NAMALWA (cell line): ENCODE measurements at places on chromosomes 12 and 14.

GRCh38 chr12:124884587-124885438, 21.1 kb upstream of the SCARB1 start:
- peak; percentile 97 for DNase-seq

GRCh38 chr12:1083889-1084262, 92.9 kb downstream of the ERC1 start:
- DNase-seq = peak; percentile 77

- DNase-seq = no peak
These were observed 83.0 kb downstream of the DENND5B start for GRCh38 chr12:31507966-31508365.

DNA sequence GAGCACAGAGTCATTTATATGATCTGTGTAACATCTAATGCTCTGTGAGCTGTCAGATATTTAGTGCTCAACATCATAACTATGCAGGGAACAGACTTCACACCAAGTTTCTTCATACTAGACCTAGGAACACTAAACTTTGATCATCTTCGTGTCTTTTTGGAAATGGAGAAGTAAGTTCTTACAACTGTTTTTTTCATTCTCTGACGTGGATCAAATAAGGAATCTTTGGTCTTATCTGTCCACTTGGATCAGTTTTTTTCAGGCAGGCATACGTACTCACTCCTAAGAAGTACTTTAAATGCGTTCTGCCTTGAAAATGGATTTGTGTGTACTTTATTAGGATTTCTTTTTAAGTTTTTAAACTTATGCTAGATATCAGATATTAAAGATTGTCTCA, 191.0 kb downstream of the FBXL14 start:
- no peak for DNase-seq

GRCh38 chr14:103628221-103628683, 759 bp upstream of the KLC1 start:
- DNase-seq = no peak

- peak; percentile 76 for DNase-seq
These were observed 2.4 kb upstream of the NAB2 start for GRCh38 chr12:57086493-57087009.

DNA sequence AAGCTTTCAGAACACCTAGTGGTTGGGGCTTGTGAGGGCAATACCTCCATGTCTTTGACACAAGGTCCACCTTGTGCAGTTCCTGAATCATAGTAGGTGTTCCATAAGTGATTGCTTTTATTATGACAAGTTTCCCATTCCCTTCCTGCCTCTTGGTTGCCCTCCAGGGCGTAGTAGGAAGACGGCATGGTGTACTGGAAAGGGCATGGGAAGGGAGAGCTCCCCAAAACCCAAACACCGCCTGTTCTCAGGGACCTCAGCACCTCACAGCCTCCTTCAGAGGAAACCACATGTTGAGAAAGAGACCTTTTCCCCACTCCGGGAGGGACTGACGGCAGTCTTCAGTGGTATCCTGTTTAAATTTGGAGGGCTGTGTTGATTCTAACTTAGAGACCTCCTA, 21.1 kb downstream of the EVL start:
- no peak for DNase-seq

- DNase-seq = no peak
These were observed 70.5 kb downstream of the LMNTD1 start for GRCh38 chr12:25482625-25483024.

- DNase-seq = no peak
These were observed 57.7 kb downstream of the ADGRD1 start for GRCh38 chr12:131011165-131012079.

DNA sequence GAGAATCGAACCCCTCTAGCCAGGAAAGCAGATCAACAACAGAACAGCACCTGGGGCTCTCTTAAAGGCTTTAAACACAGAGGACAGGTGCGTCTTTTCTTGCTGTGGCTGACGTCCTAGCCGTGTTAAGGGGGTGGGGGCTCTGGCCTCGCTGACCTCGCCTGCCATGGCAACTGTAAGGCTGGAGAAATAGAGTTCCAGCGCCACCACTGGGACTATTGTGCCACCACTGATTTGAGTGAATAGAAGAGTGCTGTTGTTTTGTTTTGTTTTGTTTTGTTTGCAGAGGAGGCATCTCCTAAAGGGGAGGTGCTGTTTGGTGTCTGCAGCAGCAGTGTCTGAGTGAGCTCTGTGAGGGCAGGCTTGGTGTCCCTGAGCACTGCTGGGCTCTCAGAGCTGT, 34.2 kb upstream of the PRMT8 start:
- DNase-seq = peak; percentile 25

GRCh38 chr14:45972416-45972815, 679.2 kb downstream of the RPL10L start:
- DNase-seq = no peak

GRCh38 chr12:96901175-96901574, 5.9 kb upstream of the NEDD1 start:
- DNase-seq = no peak

DNA sequence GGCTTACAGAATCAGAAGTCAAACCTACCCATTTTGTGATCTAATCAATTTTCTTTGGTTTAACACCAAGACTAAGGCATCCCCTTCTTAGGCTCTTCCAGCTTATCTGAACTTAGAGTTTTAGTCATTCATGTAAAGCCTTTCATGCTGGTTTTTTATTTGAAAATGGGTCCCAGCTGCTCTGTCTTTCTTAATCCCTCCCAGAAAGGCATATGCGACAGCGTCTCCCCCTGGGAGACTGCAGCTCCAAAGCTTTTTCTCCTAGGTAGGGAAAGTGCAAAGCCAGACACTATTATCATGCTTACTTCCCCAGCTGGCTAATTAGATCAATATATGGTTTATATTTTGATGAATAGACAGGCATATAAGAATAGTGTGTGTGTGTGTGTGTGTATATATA, 96.6 kb upstream of the E2F7 start:
- no peak for DNase-seq

DNA sequence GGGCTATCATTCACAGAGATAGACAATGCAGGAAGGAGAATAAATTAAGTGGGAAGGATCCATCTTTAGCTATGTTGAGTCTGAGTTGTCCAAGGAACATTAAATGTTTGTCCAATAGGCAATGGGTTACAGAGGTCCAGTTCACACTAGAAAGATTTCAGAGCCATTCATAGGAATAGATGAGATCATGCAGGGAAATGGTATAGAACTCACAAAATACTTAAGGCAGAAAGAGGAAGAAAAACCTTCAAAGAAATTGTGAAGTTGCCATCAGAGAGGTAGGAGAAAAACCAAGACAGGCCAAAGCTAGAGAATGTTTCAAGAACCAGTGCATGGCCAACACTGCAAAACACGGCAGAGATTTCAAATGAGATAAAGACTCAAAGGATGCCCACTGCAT, 94.1 kb downstream of the PHLDA1 start:
- no peak for DNase-seq

DNA sequence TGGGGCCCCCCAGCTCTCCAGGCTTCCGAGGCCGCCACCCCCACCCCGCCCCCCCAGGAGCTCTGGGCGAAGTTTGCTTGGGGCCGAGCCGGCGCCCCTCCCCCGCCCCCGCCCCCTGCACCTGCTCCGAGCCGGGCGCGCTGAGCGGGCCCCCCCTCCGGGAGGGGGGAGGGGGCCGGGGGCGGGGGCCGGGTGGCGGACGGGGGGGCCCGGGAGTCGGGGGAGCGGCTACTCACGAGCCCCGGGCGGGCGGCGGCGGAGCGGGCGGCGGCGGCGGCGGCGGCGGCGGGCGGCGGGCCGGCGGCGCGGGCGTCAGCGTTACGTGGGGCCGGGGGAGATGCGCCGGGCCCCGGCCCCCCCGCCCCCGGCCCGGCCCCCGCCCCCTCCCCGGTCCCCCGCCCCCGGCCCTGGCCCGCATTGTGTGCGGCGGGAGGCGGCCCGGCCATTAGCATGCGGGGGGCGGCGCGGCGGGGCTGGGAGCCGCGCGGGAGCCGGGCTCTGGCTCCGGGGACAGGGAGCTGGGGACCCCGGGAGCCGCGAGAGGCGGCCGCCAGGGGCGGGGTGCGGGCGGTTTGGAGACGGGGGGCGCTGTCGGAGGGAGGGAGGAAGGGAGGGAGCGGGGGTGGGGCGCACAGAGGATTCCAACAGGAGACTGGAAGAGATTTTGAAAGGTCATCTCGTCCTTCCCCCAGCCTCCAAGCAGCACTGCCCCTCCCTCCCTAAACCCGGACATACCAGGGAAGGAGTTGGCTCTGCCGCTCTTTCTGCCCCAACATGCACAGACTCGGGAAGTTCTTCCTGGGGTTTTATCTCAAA, at the start of gene ZNF219:
ZNF219 (minus strand) TSS at position 580 of the 816 bp plus-strand sequence. CDS start 5,064 bp downstream, outside the sequence.
- DNase-seq = no peak

DNA sequence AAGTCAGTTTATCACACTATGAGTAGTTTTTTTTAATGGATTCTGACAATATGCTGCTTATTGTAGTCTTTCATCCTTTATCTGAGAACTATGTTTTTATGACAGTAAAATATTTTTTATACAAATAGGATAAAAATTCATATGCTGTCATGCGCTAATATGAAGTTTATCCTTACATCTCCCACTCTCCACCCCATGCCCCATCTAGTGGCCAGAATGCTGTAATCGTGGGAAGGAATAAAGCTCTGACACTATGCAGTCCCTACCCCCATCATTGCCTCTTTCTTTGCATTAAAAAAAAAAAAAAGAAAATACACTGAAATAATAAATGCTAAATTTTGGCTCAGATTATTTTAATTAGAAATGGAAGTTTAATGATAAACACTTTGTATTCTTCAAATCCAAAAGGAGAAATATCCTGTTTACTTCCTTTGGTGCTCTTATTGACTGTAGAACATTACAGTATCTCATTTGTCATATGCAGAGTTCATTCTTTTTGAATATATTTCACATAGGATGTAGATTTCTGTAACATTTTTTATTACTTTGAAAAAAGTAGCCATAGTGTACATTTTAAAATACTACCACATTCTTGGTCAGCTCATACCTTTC, 145.9 kb upstream of the SLCO1C1 start:
- peak; percentile 36 for DNase-seq

GRCh38 chr14:88493392-88494185, 61.2 kb downstream of the PTPN21 start:
- no peak for DNase-seq

DNA sequence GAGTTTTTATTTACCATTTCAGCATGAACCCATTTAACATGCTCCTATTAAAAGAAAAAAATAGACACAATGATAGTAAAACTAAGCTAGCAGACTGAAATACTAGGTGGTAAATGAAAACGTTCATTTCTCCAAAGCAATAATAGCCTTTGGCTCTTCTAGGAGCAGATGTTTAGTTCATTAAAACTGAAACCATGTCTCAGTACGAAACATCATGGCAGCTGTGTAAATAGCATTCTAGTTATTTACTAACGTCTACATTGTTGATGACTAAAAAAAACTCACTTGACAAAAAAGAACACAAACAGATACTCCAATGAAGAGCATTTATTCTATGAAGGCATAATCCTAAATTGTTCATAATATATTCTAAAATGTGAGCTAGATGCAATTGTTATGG, 17.9 kb downstream of the RECQL start:
- no peak for DNase-seq

DNA sequence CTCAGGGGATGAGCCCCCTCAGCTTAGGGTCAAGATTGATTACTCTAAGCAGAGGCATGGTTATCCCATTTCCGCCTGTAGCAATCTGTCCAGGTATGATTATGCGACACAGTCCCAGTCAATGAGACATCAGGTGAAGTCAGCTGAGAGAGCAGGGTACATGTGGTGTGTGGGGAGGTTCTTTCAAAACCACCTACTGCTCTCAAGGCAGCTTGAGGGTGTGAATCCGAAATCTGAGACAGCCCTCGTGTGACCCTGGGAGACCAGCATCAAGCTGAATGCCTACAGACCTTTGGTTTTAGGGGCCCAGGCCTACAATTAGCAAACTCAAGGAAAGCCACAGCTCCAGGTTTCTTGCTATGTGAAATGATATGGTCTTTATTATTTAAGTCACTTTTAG, 275.7 kb downstream of the ITPR2 start:
- DNase-seq = no peak

- DNase-seq = no peak
These were observed 23.5 kb upstream of the SELPLG start for GRCh38 chr12:108657130-108657745.

GRCh38 chr12:16789204-16789790, 183.3 kb upstream of the LMO3 start:
- no peak for DNase-seq

DNA sequence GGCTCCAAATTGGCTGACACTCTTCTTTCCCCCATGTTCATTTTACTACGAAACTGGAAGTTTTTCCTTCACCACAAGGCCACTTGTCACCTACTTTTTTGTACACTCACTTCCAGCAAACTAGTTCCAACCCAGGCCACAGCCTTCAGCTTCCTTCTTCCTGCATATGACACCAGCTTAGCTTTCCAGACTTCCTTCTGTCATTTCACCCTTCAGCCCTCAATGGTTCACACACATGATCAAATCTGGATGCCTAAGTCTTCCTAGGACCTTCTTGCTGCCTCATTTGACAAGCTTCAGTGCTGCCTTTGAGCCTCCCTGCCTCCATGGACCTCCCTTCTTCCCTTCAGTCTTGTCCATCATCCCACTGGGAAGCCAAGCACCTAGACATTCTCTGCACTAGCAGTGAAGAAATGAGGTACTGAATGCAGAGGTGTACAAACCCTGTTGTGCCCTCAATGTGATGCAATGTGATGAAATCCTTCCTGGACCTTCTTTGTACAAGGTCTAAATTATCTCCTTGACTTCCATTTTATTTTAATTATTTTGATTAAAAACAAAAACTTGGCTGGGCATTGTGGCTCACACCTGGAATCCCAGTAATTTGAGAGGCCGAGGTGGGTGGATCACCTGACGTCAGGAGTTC, 4.3 kb upstream of the REC8 start:
- no peak for DNase-seq

DNA sequence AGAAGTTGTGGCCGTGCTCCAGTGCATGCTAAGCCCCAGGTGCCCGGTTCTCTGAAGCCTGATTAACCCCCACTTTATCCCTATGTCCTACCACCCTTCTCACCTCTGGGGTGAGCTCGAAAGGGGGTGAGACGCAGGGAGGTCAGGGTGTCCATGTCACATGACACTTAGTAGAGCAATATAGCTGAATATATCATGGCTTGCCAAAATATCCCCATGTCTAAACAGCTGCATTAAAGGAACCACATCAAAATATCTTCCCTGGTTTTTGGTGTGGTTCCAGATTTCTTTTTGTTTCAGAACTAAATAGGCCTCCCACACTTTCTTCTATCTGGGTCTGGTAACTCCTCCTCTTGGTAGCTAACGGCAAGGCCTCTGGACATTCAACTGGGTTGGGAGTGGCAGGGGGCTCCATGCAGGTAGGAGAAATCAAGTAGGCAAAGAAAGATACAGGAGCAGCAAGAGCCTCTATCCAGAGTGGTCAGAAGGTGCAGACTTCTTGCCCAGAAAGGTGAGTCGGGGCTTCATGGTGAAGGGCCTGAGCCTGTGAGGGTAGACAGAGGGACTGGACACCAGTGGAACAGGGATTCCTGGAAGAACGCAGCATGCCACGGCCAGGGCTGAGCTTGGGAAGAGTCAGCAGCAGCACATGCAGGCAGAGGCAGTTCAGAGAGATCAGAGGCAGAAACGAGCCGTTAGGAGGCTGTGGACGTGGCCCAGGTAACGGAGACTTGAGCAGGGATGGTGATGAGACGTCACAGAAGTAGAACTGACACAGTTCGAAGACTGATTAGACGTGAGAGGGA, 202.8 kb upstream of the DIO3 start:
- no peak for DNase-seq

- no peak for DNase-seq
These were observed 76.2 kb upstream of the FRMD6 start for GRCh38 chr14:51575349-51576116.

- DNase-seq = no peak
These were observed 19.3 kb downstream of the FOXN3 start for GRCh38 chr14:89397569-89398230.

- no peak for DNase-seq
These were observed 812.4 kb downstream of the NRXN3 start for GRCh38 chr14:78982551-78982950.

- DNase-seq = no peak
These were observed 1.4 kb downstream of the HSP90AA1 start for GRCh38 chr14:102085488-102085887.
